BJ (cell line): ENCODE measurements at places on chromosomes 13 and 19.

DNA sequence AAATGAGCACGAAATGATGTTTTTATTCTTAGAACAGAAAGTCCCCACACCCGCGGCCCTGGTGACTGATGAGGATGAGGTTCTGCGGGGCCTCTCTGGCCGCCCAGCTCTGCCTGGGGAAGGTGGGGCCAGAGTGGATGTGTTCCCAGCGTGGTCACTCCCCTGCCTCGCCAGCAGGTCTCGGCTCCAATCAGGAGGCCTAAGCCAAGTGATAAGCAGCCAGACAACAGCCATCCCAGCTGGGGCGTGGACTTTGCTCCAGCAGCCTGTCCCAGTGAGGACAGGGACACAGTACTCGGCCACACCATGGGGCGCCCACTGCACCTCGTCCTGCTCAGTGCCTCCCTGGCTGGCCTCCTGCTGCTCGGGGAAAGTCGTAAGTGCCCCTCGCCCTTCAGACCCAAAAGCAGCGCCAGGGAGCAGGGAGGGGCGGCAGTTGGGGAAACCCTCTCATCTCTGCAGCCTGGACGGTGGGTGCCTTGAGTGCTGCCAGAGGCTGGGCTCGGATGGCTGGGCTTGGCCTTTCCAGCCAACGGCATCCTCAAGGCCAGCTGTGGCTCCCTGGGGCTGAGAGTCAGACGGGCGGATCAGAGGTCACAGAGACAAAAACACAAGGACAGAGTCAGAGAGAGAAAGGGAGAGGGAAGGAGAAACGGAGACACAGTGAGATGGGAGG lies at the start of gene F10:
TSS of gene F10 (plus strand) at position 250 of the 676 bp plus-strand sequence. CDS start at position 307, 57 bp downstream.
- DNase-seq = peak; percentile 34

DNA sequence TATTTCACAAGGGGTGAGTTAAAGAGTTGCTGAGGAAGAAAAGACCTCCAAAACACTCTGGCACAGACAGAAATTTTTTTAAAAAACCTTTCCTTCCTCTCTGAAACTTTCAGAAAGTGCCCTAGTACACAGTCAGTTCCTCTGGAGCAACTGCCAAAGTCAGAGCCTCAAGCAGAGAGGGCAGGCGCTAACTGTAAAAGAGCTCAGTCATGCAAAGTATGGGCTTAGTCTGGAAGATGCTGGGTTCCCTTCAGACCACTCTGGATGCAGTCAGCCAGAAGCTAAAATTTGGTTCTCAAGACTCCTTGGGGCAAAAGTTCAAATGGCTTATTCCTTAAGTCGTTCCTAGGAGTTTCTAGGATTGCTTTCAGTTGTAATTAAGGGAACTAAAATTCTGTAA lies 671.6 kb downstream of the PCDH9 start:
- DNase-seq = no peak

DNA sequence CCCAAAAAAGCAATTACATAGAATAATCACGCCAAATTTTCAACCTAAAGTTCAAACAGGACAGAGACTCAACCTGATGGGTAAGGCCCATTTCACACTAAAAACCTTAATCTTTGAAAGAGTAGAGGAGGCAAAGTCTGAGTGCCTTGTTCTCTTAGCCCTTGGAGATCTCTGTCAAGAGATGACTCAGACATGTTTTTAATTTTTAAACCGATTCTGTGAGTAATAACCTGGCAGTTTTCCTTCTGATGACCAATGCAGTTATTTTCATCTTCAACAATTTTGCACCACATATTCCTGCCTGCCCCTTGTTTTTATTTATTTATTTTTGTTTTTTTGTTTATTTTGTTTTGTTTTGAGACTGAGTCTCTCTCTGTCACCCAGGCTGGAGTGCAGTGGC lies 11.5 kb upstream of the TNFSF9 start:
- peak; percentile 35 for DNase-seq

- DNase-seq = no peak
These were observed 7.1 kb upstream of the ZNF90 start for GRCh38 chr19:20070691-20071090.

DNA sequence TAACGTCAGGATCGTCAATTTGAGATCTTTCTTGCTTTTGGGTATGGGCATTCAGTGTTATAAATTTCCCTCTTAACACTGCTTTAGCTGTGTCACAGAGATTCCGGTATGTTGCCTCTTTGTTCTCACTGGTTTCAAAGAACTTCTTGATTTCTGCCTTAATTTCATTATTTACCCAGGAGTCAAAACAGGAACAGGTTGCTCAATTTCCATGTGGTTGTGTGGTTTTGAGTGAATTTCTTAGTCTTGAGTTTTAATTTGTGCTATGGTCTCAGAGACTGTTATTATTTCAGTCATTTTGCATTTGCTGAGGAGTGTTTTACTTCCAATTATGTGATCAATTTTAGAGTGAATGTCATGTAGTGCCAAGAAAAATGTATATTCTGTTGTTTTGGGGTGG lies 153.1 kb downstream of the PCDH17 start:
- DNase-seq = no peak

GRCh38 chr19:46296722-46297461 lies at the start of gene HIF3A:
Gene HIF3A (plus strand): TSS chr19:46297042. CDS start chr19:46297077, 35 bp downstream.
- no peak for DNase-seq

DNA sequence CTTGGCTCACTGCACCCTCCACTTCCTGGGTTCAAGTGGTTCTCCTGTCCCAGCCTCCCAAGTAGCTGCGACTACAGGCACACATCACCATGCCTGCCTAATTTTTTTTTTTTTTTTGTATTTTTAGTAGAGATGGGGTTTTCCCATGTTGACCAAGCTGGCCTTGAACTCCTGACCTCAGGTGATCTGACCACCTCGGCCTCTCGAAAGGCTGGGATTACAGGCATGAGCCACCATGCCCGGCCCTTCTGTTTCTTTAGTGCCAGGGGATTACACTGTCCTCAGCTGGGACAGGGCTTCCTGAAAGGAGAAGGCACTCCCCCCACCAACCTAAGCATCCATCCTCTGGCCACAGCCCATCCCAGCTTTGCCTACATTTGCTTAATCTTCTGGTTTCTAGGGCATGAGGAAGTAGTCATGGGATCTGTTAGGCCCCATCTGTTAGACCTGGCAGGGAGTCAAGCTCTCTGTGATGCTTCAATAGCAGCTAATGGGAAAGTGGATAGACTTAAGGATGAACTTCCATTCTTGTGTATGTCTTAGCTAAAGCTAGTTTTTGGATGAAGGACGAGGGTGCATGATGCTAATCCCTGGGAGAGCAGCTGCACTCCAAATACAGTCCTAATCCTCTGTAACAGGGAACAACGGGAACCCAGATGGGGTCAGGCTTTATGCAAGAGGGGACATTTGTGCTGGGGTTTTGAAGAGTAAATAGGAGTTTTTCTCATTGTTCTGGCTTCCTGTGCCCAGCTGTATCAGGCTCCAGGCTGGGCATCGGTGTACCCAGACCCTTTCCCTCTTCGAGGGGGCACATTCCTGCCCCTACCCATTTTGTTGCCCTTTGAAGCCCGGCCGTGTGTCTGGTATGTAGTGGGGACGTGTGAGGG lies 2.6 kb downstream of the VAV1 start:
- DNase-seq = no peak

- no peak for DNase-seq
These were observed 11.2 kb upstream of the KLK4 start for GRCh38 chr19:50922317-50922853.

GRCh38 chr19:19445911-19446361 lies 40.5 kb downstream of the GATAD2A start:
- no peak for DNase-seq

- no peak for DNase-seq
These were observed 33.9 kb downstream of the TFDP1 start for GRCh38 chr13:113618455-113618854.

GRCh38 chr13:99218545-99218944 lies 17.9 kb downstream of the UBAC2 start:
- no peak for DNase-seq

GRCh38 chr19:16536130-16536529 lies 6.1 kb downstream of the CHERP start:
- DNase-seq = no peak

DNA sequence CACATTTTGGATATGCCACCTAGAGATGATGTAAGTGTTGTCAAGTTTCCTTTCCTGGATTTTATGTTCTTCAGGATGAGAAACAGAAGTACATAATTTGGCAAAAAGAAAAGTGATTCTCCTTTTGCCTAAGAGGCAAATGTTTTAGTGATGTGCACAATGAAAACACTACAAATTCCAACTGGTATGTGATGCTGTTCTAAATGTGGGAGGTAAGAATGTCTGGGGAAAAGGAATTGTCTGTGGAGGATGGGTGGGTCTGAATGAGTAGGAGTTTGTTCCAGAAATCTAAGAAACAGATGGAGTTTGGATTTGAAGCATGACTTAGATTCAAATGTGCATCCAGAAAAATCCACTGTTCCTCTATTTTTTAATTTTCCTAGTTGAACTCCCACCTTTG lies 473.6 kb upstream of the SPRY2 start:
- no peak for DNase-seq

- no peak for DNase-seq
These were observed 667 bp downstream of the ZNF878 start for GRCh38 chr19:12052091-12052496.

DNA sequence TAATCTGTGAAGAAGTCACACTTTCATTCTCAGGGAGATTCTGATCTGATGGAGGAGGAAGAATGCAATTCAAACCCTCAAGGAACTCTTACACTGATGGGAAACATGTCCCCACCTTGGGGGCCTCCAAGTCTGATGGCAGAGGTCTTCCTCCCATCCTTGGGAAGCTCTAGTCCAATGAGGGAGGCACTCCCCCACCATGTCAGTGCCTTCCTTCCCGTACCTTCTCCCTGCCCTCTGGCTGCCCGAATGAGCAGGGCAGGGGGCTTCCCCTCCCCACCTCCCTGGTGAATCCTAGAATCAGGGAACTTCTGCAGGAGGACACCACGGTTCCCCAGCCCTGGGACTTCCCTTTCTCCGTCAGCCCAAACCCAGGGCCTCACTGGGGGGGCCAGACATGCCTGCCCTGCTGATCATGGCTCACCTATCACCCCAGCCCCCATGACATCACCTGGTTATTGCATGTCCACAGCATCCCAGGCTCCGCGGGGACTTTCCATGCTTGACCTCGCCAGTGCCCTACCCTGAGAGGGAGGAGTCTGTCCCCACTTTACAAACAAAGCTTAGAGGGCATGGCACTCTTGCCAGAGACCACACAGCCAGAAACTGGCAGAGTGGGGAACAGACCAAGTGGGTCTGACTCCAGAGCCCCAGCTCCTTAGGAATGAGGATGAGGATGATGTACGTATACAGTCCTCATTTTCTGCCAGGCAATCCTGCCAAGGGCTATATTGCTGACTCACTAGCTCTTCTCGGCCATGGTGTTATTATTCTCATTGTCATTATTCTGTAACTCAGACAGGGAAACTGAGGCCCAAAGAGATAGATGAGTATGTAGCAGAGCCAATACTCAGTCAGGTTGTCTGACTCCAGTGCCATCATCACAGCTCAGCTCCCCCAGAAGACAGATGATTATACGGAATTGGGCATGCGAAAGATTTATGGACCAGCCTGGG lies 9.6 kb upstream of the BCL3 start:
- DNase-seq = no peak

GRCh38 chr13:40812724-40813445 lies 23.5 kb downstream of the SLC25A15 start:
- DNase-seq = no peak

DNA sequence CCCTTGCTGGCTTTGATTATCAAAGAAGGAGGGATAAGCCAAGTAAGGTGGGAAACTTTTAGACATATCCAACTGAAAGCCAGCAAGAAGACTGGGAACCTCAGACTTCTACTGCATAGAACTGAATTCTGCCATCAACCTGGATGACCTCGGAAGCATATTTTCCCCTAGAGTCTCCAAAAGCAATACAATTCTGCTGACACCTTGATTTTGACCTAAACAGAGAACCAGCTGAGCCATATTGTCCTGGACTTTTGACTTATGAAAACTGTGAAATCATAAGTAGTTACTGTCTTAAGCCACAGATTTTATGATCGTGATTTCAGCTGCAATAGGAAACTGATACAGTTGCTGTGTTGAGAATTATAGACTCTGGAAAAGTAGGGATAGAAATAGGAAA lies 227.6 kb downstream of the PCDH20 start:
- no peak for DNase-seq

DNA sequence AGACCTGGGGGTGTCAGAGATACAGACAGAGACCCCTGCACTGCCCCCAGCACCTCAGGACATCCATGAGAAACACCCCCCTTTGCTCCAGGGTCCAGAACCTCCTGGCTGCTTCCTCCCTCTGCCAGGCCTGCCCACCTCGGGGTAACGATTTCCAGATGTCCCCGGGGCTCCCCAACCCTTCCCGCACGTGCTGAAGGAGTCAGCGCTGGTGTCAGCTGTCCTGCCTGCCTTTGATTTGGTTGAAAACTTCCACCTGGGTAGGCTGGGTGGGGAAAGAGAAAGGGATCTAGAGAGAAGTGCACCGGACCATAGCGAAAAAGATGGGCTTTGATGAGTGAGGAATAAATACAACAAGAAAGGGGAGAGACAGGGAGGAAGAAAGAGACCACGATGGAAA lies 1.5 kb upstream of the CGB7 start:
- DNase-seq = no peak

- no peak for DNase-seq
These were observed 13.6 kb upstream of the FBXO17 start for GRCh38 chr19:38989066-38989605.

- DNase-seq = no peak
These were observed 607 bp downstream of the PLEKHJ1 start for GRCh38 chr19:2235381-2236063.

DNA sequence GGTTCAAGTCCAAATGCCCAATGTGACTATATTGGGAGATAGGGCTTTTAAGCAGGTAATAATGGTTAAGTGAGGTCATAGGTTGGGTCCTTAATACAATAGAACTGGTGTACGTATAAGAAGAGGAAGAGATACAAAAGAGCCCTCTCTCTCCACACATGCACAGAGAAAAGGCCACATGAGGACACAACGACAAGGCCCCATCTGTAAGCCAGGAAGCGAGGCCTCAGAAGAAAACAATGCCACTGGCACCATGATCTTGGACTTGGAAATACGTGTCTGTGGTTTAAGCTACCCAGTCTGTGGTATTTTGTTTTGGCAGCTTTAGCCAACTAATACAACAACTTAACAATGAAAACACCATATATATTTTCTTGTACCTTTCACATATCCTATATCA lies 23.4 kb upstream of the RFC3 start:
- no peak for DNase-seq

GRCh38 chr19:40603071-40603388 lies 1.9 kb downstream of the LTBP4 start:
- no peak for DNase-seq

DNA sequence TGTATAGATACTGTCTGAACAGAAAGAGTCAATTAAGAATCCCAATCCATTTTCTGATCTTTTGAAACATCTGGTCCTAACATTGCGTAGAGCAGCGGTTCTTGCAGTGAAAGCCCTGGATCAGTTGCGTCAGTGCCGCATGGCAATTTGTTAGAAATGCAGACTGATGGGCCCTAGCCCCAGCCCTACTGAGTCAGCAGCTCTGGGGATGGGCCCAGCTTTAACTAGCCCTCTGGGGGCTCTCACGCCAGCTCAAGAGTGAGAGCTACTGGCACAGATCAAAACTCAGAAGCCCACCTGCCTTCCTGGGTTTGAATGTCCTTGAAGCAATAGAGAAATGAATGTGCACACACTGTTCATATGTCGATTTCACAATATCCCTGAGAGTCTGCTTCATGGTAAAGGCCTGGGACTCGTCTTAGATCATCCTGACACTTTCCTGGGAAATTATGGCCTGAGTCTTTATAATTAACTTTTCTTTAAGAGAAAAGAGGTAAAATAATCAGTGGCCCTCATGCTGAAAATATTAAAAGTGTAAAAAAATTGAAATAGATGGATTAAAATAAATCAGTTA lies 206.8 kb upstream of the TMTC4 start:
- no peak for DNase-seq

- DNase-seq = peak; percentile 79
These were observed 20.9 kb downstream of the CAPS start for GRCh38 chr19:5934774-5935472.

GRCh38 chr19:7602240-7602934 lies 6.7 kb downstream of the CAMSAP3 start:
- no peak for DNase-seq
